ENCODE measurements at places on chromosomes 6 and 20. TPM values are rescaled to one million over a fixed set of nuclear protein-coding genes. Genes with fewer than 3 reads are reported as not detected.

The GTSF1L gene
- polyA plus RNA-seq: 1.5 TPM

The ZNF76 gene
- polyA plus RNA-seq: 145 TPM

The SCUBE3 gene
- not detected for polyA plus RNA-seq

The MOCS3 gene
- 1.0 TPM for polyA plus RNA-seq

DNA sequence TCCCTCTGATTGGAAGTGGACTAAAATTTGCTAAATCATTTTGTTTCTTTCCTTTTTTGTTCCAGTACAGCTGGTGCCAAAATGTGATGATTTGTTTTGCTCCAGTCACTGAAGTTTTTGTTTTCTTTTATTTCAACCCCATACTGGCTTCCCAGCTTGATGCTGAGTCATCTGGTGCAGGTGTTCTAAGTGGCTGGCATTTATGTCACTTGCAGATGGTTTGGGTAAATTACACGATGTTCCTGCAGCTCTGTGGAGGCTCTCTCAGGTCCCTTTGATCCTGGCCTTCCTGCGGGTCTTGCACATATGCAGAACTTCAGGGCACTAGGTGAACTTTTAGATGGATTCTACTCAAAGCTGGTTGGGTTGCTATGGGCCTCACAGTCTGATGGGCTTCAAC is 577.7 kb downstream of the HAO1 start:
- no peaks in the 10 kb centered on the region for H3K27me3 ChIP-seq
- H3K36me3 ChIP-seq: no peaks in the 10 kb centered on the region
- no peak for DNase-seq
- no peak overlapping the region for H3K4me3 ChIP-seq

GRCh38 chr6:24922170-24922569 is 13.6 kb downstream of the RIPOR2 start:
- H3K36me3 ChIP-seq: peaks cover 79% of the 10 kb centered on the region
- peak overlapping the region; percentile 68 for H3K27ac ChIP-seq
- DNase-seq: no peak
- no peak overlapping the region for H3K4me3 ChIP-seq
- H3K4me1 ChIP-seq: peaks cover 90% of the 10 kb centered on the region

DNA sequence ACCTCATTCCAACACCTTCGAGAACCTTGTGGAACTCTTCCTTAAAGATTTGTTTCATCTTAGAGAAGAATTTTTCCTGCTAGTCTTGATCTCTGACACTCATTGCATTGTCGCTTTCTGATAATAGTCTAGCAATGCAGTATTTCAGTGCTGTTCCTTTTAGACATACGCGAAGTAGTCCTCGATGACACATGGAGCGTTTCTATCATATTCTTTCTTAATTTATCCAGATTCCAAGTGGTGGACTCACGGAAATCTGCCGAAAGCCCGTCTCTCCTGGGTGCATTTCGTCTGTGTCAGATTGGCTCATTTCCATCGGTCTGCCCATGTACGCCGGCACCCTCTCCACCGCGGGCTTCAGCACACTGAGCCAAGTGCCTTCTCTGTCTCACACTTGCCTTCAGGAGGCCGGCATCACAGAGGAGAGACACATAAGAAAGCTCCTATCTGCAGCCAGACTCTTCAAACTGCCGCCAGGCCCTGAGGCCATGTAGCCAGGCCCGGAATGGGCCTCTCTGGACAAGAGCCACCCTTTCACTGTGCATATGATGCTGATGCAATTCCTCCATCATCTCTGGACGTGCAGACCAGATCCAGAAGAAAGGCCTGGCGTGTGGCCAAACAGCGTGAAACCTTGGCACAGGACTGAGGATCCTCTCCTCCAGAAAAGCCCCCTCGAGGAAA is 198.6 kb upstream of the UST start:
- no peak overlapping the region for H3K4me3 ChIP-seq
- no peaks in the 10 kb centered on the region for H3K27me3 ChIP-seq
- no peak overlapping the region for H3K27ac ChIP-seq
- no peak for DNase-seq
- no peaks in the 10 kb centered on the region for H3K4me1 ChIP-seq
- H3K36me3 ChIP-seq: no peaks in the 10 kb centered on the region

All from B cell (primary cell).